ENCODE measurements at places on chromosomes 6 and 20.

DNA sequence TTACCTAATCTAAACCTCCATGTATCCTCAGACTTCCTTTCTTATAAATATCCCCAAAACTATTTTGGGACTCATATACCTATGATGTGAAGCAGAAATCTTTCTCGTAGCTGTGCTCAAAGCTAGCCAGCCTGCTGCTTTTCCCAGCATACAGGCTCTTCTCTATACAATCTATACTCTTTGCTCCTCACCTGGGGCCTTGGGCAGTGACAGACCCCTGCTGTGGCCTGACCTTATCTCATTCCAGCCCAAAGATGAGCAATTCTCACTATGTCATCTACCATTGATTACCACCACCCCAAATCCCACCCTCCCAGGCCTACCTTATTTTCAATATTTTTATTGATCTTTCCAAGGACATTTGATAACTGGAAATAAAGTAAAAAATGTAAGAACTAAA, 83.2 kb upstream of the FBXL4 start:
- DNase-seq: no peak

DNA sequence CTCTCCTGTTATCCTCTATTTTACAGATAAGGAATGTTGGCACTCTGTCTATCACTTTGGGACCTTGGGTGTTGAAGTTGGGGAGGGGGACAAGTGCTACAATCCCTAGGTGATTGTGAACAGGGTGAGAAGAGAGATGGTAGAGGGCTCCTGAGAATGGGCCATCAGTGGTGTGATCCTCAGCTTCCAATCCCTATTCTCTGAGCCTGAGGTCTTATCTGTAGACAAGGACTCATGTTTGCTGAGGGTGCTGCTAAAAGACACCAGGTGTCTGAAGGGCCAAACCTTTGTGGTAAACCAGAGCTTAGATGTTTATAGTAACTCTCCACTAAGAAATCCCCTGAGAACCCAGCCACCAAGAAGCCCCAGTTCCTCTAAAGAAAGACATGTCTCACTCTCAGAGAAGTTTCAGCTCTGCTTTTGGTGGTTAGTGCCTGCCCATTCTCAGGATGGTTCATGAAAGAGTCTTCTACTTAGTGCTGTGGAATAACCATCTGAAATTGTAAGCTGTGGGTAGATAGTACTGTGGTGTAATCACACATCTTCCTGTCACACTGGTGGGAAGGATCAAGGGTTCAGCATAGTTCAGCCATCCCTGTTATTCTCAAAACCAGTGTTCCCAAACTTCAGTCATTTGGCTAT, 58.2 kb upstream of the IL20RA start:
- DNase-seq: no peak

GRCh38 chr6:7761051-7761450, 35.2 kb downstream of the BMP6 start:
- no peak for DNase-seq

DNA sequence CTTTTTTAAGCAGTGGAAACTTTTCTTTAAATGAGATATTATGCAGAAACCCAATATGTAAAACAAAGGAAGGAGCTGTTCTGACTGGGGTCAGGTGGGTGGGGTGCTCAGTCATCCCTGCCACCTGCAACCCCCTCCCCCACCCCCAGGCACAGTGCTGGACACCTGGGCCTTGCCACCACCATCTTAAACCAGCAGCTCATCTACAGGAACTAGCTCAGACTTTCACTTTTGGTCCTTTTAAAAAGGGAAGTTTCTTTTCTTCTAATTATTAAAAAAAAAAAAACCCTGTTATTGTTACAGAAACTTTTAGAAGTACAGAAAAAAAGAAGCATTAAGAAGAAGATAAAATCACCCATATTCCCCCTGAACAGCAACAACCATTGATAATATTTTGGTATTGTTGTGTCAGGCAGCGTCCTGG, 37.1 kb downstream of the PPP1R16B start:
- peak; percentile 60 for DNase-seq

- no peak for DNase-seq
Observed at GRCh38 chr6:14476793-14477531, 359.4 kb downstream of the CD83 start.

GRCh38 chr20:3727401-3728021, 5.0 kb upstream of the HSPA12B start:
- no peak for DNase-seq

- peak; percentile 47 for DNase-seq
Observed at GRCh38 chr6:33427585-33428223, 7.8 kb downstream of the SYNGAP1 start.

DNA sequence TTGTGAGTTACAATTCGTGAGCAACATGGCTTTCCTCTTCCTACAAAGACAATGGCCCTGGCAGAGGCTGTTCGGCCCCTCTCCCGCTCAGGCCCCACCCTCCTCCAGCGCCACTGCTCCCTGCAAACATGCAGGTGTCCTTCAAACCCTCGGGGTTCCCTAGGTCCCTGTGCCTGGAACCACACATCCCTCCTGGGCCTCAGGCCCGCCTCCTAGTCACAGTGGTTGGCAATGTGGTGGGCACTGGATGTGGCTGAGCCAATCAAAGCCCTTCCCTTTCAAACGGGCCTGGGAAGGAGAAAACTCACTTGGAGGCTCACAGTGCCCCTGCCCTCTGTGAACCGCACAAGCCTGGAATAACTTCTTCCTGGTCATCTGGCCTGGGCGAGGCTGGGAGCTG, 147.2 kb downstream of the TFAP2C start:
- no peak for DNase-seq

DNA sequence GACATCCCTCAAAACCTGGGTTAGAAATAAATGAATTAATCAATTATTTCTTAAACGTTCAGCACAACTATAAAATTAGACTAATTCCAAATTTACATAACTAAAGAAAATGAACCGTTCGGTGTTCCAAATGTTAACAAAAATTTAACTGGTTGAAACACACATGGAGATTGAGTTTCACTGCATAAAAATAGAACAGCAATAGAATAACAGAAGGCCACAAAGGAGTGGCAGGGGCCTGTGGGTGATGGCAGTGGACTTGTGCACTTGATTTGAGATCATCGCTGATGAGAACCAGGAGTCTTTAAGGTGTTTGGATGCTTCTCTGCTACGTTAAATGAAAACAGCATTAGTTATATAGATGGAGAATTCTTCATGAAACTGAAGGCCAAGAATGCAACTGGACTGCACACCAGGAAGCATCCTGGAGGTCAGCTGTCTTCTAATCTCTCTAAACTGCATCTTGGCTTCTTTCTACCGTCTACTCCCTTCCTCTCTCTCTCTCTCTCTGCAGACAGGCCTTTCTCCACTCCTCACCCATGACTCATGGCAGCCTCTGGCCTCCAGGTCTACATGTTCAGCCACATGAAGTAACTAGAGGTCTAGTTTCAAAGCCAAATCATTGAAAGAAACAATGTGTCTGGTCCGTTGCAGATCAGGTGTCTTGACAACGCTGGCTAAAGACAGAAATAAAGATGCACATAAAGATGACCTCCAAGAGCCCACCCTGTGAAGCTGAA, 111.3 kb downstream of the SIM1 start:
- DNase-seq: no peak

DNA sequence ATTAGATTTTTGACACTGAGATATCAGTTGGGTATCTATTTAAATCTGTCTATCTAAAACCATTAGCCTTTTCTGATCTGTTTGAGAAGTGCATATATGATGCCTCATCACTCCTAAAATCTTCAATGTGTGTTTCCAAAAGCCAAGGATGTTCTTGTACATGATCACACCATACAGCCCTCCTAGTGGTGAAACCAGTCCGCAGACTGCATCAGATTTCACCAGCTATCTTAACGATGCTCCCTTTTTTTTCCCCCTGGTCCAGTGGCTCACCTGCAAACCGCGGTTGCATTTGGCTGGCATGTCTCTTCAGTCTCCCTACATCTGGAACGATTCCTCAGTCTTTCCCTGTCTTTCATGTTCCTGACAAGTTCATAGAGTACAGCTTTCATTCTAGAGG, 4.0 kb downstream of the KIZ start:
- no peak for DNase-seq

- DNase-seq: no peak
Observed at GRCh38 chr6:111590209-111590980, 15.3 kb downstream of the TRAF3IP2 start.

- no peak for DNase-seq
Observed at GRCh38 chr6:2546901-2547300, 203.8 kb downstream of the MYLK4 start.

GRCh38 chr20:43895235-43895634, 19.4 kb upstream of the TOX2 start:
- no peak for DNase-seq

- DNase-seq: no peak
Observed at GRCh38 chr20:47137231-47137870, 219.1 kb downstream of the ZMYND8 start.

DNA sequence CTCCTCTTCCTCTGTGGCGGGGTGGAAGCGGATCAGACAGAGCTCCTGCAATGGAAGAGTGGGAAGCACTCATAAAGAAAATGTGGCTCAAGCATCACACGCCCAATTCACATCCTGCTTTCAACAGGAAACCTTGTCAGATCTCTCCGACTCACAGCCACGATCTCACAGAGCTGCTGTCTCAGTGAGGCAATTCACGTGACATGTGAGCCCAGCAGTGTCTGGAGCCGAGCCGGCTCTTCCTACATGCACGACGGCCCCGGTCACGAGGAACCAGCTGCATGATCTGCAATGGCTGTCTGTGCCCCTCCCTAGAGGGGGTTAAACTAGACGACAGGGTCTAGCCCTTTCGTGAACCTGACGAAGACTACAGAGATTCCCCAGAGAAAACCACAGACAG, 29.5 kb upstream of the TCFL5 start:
- peak; percentile 22 for DNase-seq

- no peak for DNase-seq
Observed at GRCh38 chr20:43667341-43668132, 623 bp downstream of the MYBL2 start.

GRCh38 chr6:144106206-144106605, 10.8 kb upstream of the SF3B5 start:
- no peak for DNase-seq

GRCh38 chr20:20763650-20764049, 51.2 kb upstream of the RALGAPA2 start:
- DNase-seq: no peak

DNA sequence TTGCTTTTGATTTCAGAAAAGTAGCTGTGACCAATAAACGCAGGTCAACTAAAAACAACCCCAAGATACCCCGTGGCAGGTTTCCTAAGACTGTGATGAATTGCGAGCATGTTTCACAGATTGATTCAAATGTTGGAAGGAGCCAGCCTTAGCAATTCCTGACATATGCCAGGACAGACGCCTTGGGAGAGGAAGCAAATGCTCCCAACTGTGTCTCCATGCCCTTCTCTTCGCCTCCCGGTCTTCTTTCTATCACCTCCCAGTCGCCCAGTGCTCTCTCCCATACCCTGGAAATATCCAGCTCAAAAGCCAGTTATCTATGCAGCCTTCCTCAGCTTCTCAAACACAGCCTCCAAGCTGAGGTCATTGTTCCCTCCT, 32.0 kb downstream of the KIAA0319 start:
- DNase-seq: no peak

- no peak for DNase-seq
Observed at GRCh38 chr20:53748176-53748575, 154.5 kb upstream of the ZNF217 start.

- DNase-seq: no peak
Observed at GRCh38 chr6:129710450-129711270, 683 bp upstream of the ARHGAP18 start.

DNA sequence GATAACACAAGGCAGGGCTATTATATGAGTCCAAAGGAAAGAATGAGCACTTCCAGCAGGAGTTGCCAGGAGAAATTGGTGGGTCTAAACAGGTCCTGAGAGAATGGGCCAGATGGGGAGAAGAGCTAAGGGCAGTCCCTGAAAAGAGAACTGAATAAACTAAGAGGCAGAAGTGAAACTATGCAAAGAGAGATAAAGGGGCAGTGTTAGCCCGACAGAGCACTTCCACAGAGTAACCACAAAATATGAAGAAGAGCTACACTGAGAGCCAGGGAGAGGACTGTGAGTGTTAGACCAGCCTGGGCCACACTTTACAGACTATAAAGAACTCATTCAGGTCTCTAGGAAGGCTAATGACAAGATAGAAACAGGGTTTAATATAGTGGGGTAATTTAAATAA, 43.8 kb downstream of the RALGAPA2 start:
- no peak for DNase-seq

- DNase-seq: no peak
Observed at GRCh38 chr6:43778131-43778855, 8.3 kb downstream of the VEGFA start.

- no peak for DNase-seq
Observed at GRCh38 chr6:38503960-38504682, 135.6 kb downstream of the BTBD9 start.

Measured in activated CD4-positive, alpha-beta T cell treated with anti-CD3 and anti-CD28 coated beads, Interleukin-2, amount 50 U/mL, for 4 hours (primary cell).